ENCODE measurements at places on chromosomes 5 and 9.

- DNase-seq: no peak
These were observed 19.4 kb downstream of the SARDH start for GRCh38 chr9:133718563-133719315.

GRCh38 chr9:111150181-111150580, 111.9 kb upstream of the LPAR1 start:
- no peak for DNase-seq

DNA sequence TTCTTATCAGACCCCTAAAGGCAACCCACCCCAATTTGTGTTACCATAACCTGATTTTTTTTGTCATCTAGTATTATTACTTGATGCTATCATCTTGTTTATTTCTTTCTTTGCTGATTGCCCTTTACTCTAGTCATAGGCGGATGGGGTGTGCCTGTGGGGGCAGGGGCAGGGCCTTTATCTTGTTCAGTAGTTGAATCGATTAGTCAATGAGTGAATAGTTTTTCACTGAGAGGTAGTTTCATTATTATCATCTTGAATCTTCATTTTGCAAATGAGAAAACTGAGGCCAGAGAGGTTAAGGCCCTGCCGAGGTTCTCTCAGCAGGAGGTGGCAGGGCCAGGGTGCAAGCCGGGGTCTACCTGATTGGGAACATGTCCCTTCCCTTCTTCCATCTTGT, 9.4 kb upstream of the GM2A start:
- DNase-seq: no peak

DNA sequence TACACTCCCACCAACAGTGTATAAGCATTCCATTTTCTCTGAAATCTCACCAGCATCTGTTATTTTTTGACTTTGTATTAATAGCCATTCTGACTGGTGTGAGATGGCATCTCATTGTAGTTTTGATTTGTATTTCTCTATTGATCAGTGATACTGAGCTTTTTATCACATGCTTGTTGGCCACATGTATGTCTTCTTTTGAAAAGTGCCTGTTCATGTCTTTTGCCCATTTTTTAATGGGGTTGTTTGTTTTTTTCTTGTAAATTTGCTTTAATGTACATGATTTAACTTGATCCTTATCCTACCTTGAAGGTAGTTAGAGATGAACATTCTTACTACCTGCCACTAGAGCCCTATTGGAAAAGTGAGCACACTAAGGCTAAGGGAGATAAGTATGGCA, 151.2 kb upstream of the KIF2A start:
- DNase-seq: no peak

DNA sequence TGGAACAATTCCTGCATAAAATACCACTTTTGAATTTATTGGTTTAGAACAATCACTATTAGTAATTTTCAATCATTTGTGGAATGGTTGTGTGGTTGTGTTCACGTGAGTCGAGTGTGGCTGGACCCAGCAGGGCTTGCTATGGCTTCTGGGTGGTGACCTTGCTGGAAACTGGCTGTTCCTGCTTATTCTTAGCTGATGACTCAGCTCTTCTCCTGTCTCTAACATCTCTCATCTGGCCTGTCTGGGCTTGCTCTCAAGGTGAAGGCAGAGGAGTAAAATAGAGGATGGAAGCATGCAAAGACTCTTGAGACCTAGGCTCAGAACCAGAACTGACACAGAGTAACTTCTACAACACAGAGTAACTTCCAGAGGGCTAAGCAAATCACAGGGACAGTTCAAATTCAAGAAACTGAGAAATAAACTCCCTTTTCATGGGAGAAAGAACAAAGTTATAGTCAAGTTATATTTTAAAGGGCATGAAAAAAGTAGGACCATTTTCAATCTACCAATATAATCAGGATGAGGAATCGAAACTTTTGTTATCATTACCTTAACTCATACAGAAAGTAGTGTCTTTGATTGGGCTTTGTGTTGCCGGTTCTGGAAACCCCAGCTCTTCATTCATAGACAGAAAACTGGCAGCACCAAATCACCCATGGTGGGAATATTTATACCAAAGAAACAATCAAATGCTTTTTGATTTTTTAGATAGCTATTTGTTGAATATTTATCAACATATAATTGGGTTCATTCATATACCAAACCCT, 665.1 kb downstream of the CDH18 start:
- no peak for DNase-seq

All from GOT3 (cell line).